ENCODE measurements at places on chromosomes 5 and 9.

DNA sequence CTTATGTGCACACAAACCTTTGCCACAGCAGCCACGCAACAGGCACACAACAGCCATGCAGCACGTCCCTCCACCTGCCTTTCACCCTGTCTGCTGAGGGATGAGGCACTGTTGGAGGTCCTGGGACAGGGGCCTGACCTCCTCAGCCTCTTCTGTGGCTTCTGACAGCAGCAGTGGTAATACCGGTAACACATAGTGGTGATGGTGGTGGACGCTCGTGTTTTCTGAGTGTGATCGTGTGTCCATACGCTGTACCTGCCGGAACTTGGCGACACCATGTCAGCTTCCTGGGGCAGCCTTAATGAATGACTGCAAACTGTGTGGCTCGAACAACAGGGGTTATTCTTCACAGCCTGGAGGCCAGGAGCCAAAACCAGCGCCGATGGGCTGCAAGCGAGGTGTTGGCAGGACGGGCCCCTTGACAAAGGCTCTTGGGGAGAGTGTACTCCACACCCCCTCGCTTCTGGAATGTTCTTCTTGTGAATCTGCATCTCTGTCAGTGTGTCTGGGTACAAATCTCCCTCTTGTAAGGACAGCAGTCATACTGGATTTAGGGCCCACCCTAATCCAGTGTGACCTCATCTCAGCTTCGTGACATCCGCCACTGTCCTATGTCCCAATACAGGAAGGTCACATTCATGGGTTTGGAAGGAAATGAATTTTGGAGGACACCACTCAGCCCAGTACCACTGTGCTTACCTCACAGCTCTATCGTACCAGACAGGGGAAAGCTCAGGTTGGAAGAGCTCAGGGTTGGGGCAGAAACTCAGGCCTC, 55.3 kb upstream of the EXOC3 start:
- DNase-seq: no peak

- DNase-seq: no peak
Observed at GRCh38 chr9:99582814-99583213, 238.9 kb upstream of the NR4A3 start.

- no peak for DNase-seq
Observed at GRCh38 chr5:5126444-5126843, 13.7 kb upstream of the ADAMTS16 start.

DNA sequence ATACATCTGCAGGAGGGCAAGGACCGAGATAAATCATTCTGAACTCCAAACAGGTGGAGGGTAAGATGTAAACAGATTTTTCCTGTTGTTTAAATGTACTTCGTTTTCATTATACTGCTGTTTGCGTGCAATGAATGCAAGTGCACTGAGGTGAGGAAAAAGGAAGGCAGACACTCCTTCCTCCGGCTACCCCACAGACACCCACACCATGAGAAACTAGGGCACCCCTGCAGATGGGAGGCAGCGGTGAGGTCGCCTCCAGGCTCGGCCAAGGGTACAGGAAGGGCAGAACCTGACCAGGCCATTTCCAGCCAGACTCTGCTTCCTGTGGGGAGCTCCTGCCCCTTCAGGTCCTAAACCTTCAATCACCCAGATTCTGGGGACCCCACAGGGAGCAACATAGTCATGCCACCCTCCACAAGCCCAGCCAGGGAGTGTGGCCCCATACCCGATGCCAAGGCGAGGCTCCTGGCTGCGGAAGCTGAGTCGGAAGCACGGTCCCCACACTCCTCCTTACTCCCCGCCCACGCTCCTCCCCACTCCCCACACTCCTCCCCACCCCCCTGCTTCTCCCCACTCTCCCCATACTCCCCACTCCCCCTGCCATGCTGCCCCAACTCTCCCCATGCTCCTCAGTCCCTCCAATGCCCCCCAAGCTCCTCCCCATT, 37.1 kb downstream of the VAV2 start:
- no peak for DNase-seq

- no peak for DNase-seq
Observed at GRCh38 chr5:132678735-132679134, 4.9 kb downstream of the IL4 start.

DNA sequence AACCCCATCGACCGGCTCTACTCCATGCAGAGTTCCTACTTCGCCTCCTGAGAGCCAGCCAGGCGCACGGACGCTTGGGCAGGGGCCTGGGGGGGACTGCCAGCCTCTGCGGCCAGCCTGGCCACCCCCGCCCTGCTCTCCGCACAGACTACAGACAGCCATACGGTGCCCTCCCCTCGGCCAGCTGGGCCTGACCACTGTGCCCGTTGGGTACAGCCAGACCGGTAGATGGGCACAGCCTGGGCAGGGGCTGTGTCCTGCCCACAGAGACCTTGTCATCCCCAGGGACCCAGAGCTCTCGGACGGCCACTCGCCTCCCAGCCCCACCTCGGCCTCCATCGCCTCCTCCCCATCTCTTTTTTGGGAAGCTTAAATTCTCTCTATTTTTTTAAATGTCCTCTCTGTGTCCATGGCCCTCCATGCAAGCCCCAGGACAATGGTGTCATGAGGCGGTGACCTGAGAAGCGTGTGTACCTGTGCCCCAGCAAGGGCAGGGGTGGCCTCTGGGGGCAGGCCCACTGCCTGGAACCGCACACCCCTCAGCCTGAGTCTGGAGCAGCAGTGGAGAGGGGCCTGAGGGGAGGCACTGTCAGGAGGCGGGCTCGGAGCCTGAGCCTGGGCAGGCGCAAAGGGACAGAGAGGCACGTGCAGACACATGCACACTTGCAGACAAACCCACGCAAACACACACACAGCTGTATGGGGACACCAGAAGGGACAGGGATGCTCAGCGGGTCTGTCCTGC, 82.8 kb downstream of the LMX1B start:
- no peak for DNase-seq

Measured in T-helper 2 cell (primary cell).